ENCODE measurements at places on chromosomes 7 and 10.

DNA sequence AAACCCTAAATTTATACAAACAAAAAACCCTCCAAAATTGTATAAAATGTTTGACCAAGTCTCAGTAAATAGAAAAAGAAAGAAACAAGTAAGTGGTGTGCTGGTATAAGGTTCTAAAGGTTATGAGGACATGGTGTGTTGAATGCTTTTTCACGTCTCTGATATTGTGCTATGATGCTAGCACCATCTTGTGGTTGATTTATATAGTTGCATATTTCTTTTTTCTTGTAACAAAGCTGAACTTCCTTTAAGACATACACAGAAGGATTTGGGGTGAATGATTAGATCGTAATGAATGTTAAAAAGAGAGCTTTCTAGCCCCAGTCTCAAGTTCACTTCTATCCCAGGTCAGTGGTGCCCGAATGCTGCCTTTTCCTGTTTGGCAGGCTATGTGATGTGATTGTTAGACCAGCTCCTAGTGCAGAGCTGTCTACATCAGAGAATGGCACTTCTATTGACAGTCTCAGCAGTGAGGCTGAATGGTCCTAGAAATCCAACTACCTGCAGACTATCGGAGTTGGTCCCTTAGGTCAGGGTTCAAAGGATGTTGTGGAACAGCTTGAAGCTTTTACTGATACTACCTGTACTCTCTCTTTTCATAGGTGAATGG is 25.0 kb downstream of the VTI1A start:
- no peak for DNase-seq

DNA sequence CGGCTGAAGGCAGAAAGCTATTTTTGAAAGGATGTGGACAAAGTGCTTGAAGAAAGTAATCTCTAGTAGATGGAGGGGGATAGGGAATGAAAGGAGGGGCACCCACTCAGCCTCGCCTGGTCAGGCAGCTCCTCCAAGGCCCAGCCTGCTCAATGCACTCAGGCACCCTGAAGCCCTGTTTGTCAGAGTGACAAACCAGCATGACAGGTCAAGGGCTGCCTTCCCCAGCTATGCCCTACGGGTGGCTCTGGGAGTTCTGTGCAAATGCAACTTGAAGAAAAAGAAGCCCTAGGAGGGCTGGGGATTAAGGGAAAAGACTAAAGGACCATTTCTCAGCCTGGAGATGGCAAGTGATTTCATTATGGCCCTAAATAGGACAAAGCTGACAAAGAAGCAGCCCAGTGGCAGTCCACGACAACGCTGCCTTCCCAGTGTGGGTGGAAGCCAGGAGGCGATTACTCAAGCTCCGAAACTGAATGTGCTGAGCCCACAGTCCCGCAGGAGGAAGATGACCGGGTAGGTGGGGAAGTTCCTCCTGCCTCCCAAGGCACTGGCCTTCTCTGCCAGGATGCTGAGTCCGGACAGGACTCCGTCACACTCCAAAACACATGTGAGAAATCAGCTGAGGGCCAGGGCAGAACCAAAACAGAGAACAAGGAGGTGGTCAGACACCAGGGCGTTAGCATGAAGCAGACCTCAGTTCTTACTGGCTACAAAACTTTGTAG is 16.3 kb downstream of the LIPA start:
- no peak for DNase-seq

GRCh38 chr7:132441935-132442334 is 134.3 kb downstream of the PLXNA4 start:
- no peak for DNase-seq

DNA sequence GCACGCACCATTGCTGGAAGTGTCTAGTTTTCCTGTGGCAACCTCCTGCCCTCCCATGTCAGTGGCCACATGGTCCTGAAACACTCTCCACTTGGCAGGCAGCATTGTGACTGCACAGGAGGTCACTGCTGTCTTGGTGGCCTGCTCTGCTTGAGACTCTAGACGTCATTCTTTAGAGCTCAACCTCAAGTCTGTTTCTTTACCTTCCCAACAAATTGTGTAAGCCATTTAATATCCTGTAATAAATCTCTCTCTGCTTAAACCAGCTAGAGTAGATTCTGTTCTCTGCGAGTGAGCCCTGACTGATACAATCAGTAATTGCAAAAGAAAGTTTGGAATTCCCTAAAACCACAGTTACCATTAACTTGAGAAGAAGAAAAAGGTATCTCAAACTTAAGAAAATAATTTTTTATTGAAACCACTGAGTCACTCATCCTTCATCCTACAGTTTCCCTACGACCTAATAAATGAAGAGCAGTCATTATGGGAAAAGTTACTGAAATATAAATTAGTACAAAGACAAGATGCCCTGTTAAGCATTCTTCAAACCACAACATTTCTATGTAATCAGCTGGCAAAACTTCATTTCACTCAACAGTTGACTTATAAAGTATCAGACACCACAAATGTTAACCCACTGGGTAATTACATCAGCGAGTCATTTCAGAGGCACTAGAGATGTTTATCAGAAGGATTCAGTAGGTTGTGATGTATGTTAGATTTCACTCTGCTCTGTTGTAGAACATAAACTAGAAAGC is 18.0 kb downstream of the SLC25A13 start:
- DNase-seq: no peak

GRCh38 chr7:99210265-99210970 is 2.5 kb upstream of the KPNA7 start:
- DNase-seq: no peak
